Lung (tissue), 17 donors: ENCODE measurements at places on chromosomes 6 and 20. TPM values are rescaled to one million over a fixed set of nuclear protein-coding genes. Genes with fewer than 3 reads are reported as not detected.

Gene OOEP
- total RNA-seq, result not detected

Gene ELOVL2
- 0.31 TPM for total RNA-seq

Gene EMILIN3
- 0.06 TPM for total RNA-seq

GRCh38 chr6:18609715-18610114 lies 222.6 kb downstream of the RNF144B start:
- H3K27ac ChIP-seq, result no peak overlapping the region
- H3K27me3 ChIP-seq, result no peaks in the 10 kb centered on the region

DNA sequence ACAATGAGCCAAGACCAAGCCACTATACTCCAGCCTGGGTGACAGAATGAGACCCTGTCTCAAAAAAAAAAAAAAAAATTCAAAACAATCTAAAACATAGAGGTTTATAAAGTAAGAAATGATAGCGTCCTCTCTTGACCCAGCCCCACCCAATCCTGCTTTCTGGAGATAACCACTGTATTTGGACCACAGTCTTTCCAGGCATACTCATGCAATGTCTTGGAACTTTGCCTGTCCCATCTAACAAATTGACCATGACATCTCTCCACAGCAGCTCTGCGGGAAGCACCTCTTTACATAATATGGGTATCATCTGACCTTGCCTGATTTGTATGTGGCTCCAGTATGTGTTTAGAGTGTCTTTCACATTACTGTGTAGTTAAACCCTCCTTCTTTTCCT lies 9.1 kb upstream of the SHLD1 start:
- no peaks in the 10 kb centered on the region for H3K27me3 ChIP-seq
- H3K27ac ChIP-seq, result no peak overlapping the region
- no peaks in the 10 kb centered on the region for H3K36me3 ChIP-seq
- H3K4me3 ChIP-seq, result no peak overlapping the region
- peaks cover 9% of the 10 kb centered on the region for H3K4me1 ChIP-seq

- H3K36me3 ChIP-seq, result peaks cover 10% of the 10 kb centered on the region
- no peak overlapping the region for H3K4me3 ChIP-seq
- H3K27ac ChIP-seq, result no peak overlapping the region
These were observed 16.9 kb downstream of the RARS2 start for GRCh38 chr6:87572883-87573282.

- no peaks in the 10 kb centered on the region for H3K4me1 ChIP-seq
- H3K27ac ChIP-seq, result no peak overlapping the region
- no peaks in the 10 kb centered on the region for H3K36me3 ChIP-seq
- H3K4me3 ChIP-seq, result no peak overlapping the region
These were observed 13.9 kb upstream of the AARS2 start for GRCh38 chr6:44327096-44327495.

DNA sequence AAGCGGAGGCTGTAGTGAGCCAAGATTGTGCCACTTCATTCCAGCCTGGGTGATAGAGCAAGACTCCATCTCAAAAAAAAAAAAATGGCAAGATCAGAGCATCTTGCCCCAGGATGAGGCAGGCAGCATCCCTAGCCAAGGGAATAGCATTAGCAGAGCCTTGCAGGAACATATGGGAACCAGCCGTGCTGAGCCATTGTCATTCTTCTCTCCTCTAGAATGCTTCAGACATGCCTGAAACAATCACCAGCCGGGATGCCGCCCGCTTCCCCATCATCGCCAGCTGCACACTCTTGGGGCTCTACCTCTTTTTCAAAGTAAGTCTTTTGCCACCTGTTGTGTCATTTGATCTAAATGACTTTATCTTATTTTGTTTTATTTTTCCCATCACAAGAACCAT lies 13.0 kb downstream of the HM13 start:
- H3K36me3 ChIP-seq, result peaks cover 18% of the 10 kb centered on the region
- H3K27me3 ChIP-seq, result no peaks in the 10 kb centered on the region
- no peak overlapping the region for H3K4me3 ChIP-seq
- no peaks in the 10 kb centered on the region for H3K4me1 ChIP-seq
- H3K27ac ChIP-seq, result no peak overlapping the region

GRCh38 chr6:161487694-161488093 lies 213.8 kb upstream of the AGPAT4 start:
- no peaks in the 10 kb centered on the region for H3K27me3 ChIP-seq
- no peak overlapping the region for H3K27ac ChIP-seq
- H3K4me3 ChIP-seq, result no peak overlapping the region
- no peaks in the 10 kb centered on the region for H3K36me3 ChIP-seq

- H3K4me1 ChIP-seq, result no peaks in the 10 kb centered on the region
- H3K36me3 ChIP-seq, result no peaks in the 10 kb centered on the region
- H3K27me3 ChIP-seq, result no peaks in the 10 kb centered on the region
- H3K27ac ChIP-seq, result no peak overlapping the region
These were observed 25.3 kb downstream of the CEBPB start for GRCh38 chr20:50215926-50216325.

- no peaks in the 10 kb centered on the region for H3K27me3 ChIP-seq
- H3K36me3 ChIP-seq, result peaks cover 27% of the 10 kb centered on the region
- no peak overlapping the region for H3K4me3 ChIP-seq
- no peak overlapping the region for H3K27ac ChIP-seq
These were observed 38.7 kb downstream of the TTI1 start for GRCh38 chr20:37994512-37994911.
